ENCODE measurements at places on chromosomes 5 and 9.

DNA sequence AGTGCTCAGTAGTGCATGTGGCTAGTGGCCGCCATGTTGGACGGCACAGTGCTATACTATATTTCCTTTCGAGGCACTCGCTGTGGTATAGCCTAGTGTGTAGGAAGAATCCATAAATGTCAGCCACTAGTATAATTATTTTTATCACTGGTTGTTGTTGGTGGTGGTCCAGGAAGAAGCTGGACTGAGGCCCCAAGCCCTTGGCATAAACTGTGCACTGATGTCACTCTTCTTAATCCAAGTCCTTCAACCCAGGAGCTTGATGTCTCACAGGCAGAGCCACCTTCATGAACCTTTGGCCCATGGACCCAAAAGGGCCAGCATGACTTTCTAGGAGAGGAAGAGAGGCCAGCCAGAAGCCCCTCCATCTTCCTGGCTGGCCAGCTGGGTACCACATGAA, 32.5 kb upstream of the SYNPO start:
- DNase-seq, result no peak
- H3K4me1 ChIP-seq, result no peaks in the 10 kb centered on the region
- H3K27me3 ChIP-seq, result no peaks in the 10 kb centered on the region
- H3K27ac ChIP-seq, result no peak overlapping the region
- H3K36me3 ChIP-seq, result no peaks in the 10 kb centered on the region
- H3K4me3 ChIP-seq, result no peak overlapping the region

DNA sequence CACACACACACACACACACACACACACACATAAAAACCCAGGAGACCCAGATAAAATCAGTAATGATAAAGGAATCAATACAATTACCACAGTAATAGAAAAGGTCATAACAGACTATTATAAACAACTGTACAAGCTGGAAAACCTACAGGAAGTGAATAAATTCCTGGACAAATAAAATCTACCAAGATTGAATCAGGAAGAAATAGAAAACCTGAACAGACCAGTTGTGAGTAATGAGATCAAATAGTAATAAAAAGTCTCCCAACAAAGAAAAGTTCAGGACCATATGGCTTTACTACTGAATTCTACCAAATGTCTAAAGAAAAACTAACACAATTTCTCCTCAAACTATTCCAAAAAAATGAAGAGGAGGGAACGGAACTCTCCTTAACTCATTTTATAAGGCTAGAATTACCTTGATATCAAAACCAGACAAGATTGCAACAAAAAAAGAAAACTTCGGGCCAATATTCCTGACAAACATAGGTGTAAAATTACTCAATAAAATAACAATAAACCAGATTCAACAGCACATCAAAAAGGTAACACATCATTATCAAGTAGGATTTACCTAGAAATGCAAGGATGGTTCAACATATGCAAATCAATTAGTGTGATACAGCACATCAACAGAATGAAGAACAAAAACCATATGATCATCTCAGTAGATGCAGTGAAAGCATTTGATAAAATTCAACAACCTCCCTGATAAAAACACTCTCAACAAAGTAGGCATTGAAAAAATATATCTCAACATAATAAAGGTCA, 325.2 kb upstream of the POU5F2 start:
- H3K4me3 ChIP-seq, result no peak overlapping the region
- no peaks in the 10 kb centered on the region for H3K36me3 ChIP-seq
- no peak overlapping the region for H3K27ac ChIP-seq
- no peaks in the 10 kb centered on the region for H3K4me1 ChIP-seq
- H3K27me3 ChIP-seq, result no peaks in the 10 kb centered on the region
- DNase-seq, result no peak

- H3K27me3 ChIP-seq, result no peaks in the 10 kb centered on the region
- no peaks in the 10 kb centered on the region for H3K36me3 ChIP-seq
- no peak overlapping the region for H3K4me3 ChIP-seq
- DNase-seq, result no peak
Observed at GRCh38 chr9:120740132-120740531, 25.9 kb upstream of the MEGF9 start.

DNA sequence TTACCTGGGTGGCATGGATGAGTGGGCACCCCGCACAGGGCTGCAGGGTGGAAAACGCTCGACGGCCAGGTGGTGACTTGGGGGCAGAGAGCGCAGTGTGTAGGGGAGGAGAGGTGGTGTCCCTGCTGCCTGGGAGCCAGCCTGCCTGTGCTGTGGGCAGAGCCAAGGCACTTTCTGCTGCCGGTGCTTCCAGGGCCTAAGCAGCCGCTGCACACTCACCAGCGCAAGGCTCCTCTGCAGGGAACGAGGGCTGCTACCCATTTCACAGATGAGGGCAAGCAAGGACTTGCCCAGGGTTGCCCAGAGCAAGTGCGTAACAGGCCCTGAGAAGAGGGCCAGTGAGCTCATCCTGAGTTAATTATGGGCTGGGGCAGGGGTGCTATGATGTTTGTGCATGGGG, 62.5 kb downstream of the CRB2 start:
- H3K36me3 ChIP-seq, result no peaks in the 10 kb centered on the region
- no peak for DNase-seq
- no peaks in the 10 kb centered on the region for H3K4me1 ChIP-seq
- H3K27ac ChIP-seq, result no peak overlapping the region

- no peak overlapping the region for H3K27ac ChIP-seq
- no peak for DNase-seq
- no peaks in the 10 kb centered on the region for H3K27me3 ChIP-seq
- H3K4me1 ChIP-seq, result no peaks in the 10 kb centered on the region
- no peaks in the 10 kb centered on the region for H3K36me3 ChIP-seq
- no peak overlapping the region for H3K4me3 ChIP-seq
Observed at GRCh38 chr9:89803403-89803802, 198.6 kb downstream of the GADD45G start.

- no peaks in the 10 kb centered on the region for H3K4me1 ChIP-seq
- H3K36me3 ChIP-seq, result no peaks in the 10 kb centered on the region
- H3K4me3 ChIP-seq, result no peak overlapping the region
Observed at GRCh38 chr5:158553195-158553961, 546.3 kb downstream of the EBF1 start.

DNA sequence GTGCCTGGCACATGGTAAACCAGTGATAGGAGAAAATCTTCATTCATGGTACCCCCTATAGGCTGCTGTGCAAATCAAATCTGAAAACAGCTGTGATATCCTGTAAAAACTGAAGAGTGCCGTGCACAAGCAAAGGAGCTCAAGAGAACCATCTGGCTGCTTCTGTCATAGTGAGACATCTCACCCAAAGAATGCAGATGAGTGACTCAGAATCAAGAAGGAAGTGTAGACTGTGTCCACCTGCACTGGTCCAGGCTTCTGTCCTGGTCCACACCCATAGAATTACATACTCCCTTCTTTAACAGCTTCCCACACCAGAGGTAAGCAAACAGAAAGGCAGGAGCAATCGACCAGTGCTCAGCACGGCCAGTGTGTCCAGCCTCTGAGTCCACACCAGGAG, 195.9 kb downstream of the ASTN2 start:
- H3K4me1 ChIP-seq, result no peaks in the 10 kb centered on the region
- no peaks in the 10 kb centered on the region for H3K27me3 ChIP-seq
- no peak overlapping the region for H3K27ac ChIP-seq
- DNase-seq, result no peak
- no peaks in the 10 kb centered on the region for H3K36me3 ChIP-seq

- H3K4me3 ChIP-seq, result no peak overlapping the region
- no peaks in the 10 kb centered on the region for H3K36me3 ChIP-seq
- H3K27me3 ChIP-seq, result no peaks in the 10 kb centered on the region
- H3K27ac ChIP-seq, result no peak overlapping the region
- DNase-seq, result no peak
Observed at GRCh38 chr9:113659039-113659438, 195.5 kb downstream of the RGS3 start.

- peak overlapping the region; percentile 82 for H3K27ac ChIP-seq
- no peaks in the 10 kb centered on the region for H3K36me3 ChIP-seq
- no peak for DNase-seq
- peaks cover 7% of the 10 kb centered on the region for H3K4me1 ChIP-seq
- H3K27me3 ChIP-seq, result no peaks in the 10 kb centered on the region
Observed at GRCh38 chr5:132446621-132447020, 44.0 kb downstream of the IRF1 start.

DNA sequence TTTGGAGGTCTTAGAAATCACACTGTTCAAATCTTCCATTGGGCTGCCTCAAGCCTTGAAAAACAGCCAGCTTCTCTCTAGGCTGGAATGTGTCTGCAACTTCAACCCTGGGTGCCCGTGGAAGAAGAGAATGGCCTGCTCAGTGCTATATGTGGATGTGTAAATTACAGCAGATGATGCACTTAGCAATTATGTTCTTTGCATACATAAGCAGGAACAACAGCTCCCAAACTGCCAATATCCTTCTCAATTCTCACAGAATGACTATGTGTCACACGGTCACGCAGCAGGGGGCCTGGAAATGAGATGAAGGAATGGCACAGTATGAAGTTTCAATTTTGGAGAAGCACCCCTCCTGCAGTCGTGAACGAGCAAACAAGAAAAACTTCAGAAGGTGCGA, 175.2 kb upstream of the SMARCA2 start:
- no peaks in the 10 kb centered on the region for H3K36me3 ChIP-seq
- no peak overlapping the region for H3K4me3 ChIP-seq
- no peaks in the 10 kb centered on the region for H3K4me1 ChIP-seq
- no peak for DNase-seq
- H3K27me3 ChIP-seq, result no peaks in the 10 kb centered on the region

GRCh38 chr5:19771174-19771835, 216.7 kb downstream of the CDH18 start:
- no peak overlapping the region for H3K4me3 ChIP-seq
- H3K27me3 ChIP-seq, result no peaks in the 10 kb centered on the region
- no peak for DNase-seq
- no peaks in the 10 kb centered on the region for H3K4me1 ChIP-seq
- H3K36me3 ChIP-seq, result no peaks in the 10 kb centered on the region

DNA sequence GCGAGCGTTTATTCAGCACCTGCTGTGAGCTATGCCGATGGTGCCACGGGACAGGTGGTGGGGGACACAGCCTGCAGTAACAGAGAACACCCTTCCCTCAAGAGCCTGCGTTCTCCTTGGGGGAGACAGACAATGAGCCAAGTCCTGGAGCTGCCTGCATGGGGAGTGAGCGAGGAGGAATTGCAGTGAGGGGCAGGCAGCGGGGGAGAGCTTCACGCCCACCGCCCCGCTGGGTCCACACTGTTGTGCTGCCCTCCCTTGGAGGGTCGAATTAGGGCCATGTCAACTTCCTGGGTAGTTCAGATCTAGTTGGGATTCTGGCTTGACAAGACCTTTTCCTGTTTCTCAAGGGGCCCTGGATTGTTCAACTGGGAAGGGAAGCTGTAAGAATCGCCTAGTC, 55.5 kb upstream of the N4BP3 start:
- no peak for DNase-seq
- H3K36me3 ChIP-seq, result no peaks in the 10 kb centered on the region
- H3K27ac ChIP-seq, result no peak overlapping the region

- H3K4me1 ChIP-seq, result no peaks in the 10 kb centered on the region
- H3K27ac ChIP-seq, result no peak overlapping the region
- no peak for DNase-seq
- no peaks in the 10 kb centered on the region for H3K36me3 ChIP-seq
- no peaks in the 10 kb centered on the region for H3K27me3 ChIP-seq
Observed at GRCh38 chr5:172164769-172165212, 23.2 kb downstream of the STK10 start.

DNA sequence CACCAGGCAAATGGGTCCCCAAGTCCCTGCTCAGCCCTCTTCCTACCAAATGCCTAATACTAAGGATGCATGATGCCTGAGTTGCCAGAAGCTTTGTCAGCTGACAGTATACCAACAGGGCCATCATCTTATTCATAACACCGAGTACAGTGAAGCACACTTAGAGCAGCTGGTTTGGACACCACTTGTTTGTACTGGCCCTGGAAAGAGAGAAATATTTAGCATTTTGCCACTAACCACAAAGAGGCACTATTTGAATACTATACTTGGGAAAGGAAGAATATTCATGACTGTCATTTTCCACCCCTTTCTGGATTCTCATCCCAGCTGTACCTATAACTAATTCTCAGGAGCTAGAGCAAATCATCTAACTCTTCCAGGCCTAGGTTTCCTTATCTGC, 364.4 kb upstream of the KIF2A start:
- H3K36me3 ChIP-seq, result no peaks in the 10 kb centered on the region
- no peaks in the 10 kb centered on the region for H3K4me1 ChIP-seq
- H3K27ac ChIP-seq, result no peak overlapping the region
- H3K27me3 ChIP-seq, result no peaks in the 10 kb centered on the region

- no peaks in the 10 kb centered on the region for H3K36me3 ChIP-seq
- H3K27ac ChIP-seq, result no peak overlapping the region
- no peak for DNase-seq
- no peak overlapping the region for H3K4me3 ChIP-seq
Observed at GRCh38 chr5:68458416-68459021, 243.0 kb downstream of the PIK3R1 start.

DNA sequence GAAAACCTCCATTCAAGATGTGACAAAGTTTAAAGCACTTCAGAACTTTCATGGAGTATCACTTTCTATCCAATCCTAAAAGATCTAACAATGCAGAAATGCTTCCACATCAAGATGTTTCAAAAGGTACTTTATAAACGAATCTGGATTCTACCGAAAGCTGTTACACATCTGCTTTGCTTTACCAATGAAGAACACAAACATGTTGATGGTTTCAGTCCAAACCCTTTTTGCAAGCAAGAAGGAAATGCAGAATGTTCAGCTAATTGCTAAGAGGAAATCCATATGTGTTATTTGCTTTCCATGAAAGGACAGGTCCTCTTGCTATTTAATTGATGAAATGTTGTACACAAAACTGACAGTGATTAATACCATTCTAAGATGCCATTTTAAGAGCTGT, 419.6 kb downstream of the EFNA5 start:
- DNase-seq, result no peak
- no peaks in the 10 kb centered on the region for H3K4me1 ChIP-seq
- no peaks in the 10 kb centered on the region for H3K36me3 ChIP-seq
- no peaks in the 10 kb centered on the region for H3K27me3 ChIP-seq
- H3K4me3 ChIP-seq, result no peak overlapping the region

GRCh38 chr5:107502676-107503060, 168.1 kb downstream of the EFNA5 start:
- H3K4me1 ChIP-seq, result no peaks in the 10 kb centered on the region
- no peaks in the 10 kb centered on the region for H3K36me3 ChIP-seq
- no peaks in the 10 kb centered on the region for H3K27me3 ChIP-seq
- H3K4me3 ChIP-seq, result no peak overlapping the region
- no peak for DNase-seq

DNA sequence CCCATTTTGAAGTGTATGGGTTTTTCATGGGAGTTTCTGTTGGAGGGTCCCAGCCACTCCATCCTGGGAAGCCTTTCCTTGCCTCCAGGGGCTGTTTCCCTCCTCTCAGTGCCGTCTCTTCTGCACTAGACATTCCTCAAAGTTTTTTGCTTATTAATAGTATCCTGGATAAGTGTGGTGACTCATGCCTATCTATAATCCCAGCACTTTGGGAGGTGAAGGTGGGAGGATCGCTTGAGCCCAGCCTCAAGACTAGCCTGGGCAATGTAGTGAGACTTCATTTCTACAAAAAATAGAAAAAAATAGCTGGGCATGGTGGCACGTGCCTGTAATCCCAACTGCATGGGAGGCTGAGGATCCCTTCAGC, 43.1 kb downstream of the RALGPS1 start:
- H3K4me3 ChIP-seq, result no peak overlapping the region
- DNase-seq, result no peak
- H3K27ac ChIP-seq, result no peak overlapping the region
- no peaks in the 10 kb centered on the region for H3K36me3 ChIP-seq
